ENCODE measurements at places on chromosomes 3 and 15.

- no peak for DNase-seq
Observed at GRCh38 chr15:98614681-98615080, 33.7 kb upstream of the IGF1R start.

DNA sequence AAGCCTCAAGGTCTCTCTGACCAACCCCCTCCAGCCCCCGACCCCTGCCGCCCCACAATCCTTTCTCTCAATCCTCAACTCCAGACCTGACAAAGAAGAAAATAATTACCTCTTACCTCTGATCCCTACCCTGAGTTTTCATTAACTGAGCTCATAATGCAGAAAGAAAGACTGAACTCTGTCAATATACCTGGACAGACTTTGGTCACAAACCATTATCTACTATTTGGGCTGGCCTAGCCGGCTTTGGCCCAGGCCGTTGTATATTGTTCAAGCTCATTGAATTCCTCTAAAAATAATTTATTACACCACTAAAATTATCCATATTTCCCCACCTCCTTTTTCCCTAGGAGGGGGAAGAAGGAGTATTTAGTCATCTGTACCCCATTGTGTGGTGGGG, 29.3 kb upstream of the SPTSSB start:
- no peak for DNase-seq

DNA sequence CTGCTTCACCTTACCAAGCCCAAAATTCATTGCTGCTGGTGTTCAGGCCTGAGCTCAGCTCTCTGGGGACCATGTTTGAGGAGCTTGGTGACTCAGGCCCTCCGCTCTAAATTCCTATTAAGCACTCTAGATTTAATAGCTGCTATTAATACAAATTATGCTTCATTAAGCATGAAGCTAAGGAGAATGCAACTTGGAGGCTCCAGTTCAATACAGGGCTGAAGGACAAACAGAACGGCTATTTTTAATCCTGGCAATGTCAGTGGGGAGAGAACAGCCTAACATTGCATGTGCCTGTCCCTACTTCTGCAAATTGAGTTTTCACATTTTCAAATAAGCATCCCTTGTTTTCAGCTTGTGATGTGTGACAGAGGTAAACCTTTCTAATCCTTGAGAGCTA, 80.1 kb upstream of the TRIM42 start:
- DNase-seq = no peak

GRCh38 chr15:63243101-63243500, 34.3 kb upstream of the APH1B start:
- DNase-seq = no peak

DNA sequence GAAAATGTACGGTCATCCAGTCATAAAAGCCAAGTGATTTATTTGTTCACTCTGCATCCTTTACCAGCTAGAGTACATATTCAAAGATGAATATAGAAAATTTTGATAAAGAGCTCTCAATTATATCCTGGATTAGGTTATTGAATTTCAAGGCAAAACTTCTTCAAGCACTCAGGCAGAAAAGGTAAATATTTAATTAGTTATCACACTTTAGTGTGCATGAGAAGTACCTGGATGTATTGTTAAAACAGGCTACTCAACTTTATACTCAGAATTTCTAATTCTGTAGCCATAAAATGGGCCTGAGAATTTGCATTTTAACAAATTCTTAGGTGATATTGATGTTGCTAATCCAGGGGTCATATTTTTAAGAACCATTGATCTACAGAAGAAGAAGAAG, 45.3 kb downstream of the ILDR1 start:
- no peak for DNase-seq
